SW 1271 (cell line): ENCODE measurements at places on chromosomes 1 and 21.

DNA sequence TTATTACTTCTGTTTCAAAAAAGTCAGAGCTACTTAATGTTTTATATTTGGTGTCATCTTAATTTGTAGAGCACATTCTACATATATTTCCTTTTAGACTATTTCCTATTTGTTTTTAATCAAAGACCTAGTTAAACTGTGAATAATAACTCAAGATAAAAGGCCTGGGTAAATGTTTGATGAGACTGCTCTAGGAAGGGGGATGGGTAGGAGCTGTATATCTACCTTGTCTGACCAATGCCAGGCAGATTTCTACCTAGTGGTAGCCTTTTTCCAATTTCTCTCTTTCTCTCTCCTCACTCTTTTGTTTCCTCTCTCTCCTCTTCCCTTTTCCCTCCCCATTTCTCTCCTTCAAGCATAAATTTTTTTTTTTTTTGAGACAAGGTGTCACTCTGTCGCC lies 31.9 kb upstream of the IVNS1ABP start:
- no peak for DNase-seq

DNA sequence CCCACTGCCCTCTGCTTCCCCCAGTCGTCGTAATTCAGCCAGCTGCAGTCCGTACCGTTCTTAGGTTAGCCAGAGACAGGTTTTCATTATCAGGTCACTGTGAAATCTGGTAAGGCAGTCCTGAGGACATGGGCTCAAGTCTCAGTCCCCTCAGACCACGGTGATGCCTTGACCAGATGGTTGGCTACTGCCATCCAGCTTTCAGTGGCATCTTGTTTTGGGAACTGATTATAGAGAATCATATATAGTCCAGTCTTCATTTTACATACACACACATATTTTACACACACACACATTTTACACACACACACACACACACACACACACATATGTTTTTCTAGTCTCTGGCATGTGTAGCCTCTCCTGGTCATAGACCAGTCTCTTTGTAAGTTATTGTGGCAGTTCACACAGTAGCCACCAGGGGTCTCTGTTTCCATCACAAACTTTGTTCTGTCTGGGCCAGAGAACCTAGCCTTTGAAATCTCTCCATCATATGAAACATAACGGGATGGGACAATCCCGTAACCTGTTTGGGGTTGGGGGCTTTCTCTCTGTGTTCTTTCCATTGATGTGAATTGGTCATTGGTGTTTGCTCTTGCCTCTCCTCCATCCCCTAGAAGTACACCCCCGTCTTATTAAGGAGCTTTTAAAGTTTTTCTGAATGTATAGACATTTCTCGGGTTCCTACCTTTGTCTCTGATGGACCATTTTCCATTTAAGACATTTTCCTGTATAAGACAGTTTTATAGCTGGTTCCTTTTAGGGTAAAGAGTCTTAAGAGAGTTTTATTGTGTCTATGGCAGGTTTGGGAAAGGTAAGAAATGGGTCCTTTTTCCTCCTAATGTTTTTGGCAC lies 8.4 kb upstream of the IKBKE start:
- peak; percentile 36 for DNase-seq

- no peak for DNase-seq
Observed at GRCh38 chr21:43268086-43268803, 99.4 kb downstream of the CRYAA start.

DNA sequence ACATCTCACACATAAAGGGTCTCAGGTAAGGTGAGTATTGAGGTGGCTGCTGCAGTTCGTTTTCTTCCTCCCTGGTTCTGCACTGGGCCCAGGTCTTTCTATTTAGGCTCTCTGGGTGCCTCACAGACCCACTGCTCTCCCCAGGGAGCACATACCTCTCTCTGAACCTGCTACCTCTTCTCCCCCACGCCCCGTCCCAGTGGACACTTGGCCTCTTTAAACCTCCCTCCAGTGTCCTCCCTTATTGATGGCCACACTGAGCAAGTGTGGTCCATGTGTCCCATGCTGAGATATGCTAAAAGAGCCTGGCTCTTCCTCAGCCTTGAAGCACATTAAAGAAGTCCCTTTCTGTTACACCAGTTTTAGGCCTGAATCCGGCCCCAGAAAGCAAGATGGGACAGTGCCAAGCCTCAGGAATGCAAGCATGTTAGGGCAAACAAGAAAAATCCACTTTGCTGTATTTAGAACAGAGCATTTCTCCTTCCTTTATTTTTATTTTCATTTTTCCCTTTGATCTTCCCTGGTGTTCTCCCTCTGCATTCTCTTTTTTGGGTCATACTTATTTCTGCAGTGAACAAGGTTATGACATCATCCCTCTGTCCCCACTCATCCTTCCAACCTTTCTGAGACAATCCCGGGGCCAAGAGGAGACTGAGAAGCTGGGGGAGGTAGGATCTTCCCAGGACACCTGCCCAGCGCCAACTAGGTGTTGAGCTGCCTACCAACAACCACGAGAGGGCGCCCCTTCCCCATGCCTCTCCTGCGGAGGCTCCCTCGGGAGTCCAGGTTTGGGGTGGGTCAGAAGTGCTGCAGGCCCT lies 5.0 kb upstream of the CHI3L2 start:
- DNase-seq: no peak

GRCh38 chr1:55536545-55536865 lies 321.3 kb upstream of the USP24 start:
- no peak for DNase-seq

DNA sequence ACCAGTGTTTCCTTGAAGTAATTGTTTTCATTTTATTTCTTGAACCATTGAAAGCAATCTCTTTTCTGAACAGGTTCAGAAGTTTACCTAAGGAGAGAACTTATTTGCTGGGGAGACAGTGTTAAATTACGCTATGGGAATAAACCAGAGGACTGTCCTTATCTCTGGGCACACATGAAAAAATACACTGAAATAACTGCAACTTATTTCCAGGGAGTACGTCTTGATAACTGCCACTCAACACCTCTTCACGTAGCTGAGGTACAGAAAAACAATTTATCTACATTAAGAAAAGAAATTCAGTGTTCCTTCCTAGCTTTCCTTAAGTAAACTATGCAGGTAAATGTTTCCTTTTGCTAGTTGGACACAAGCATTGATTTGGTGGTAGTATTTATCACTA lies 27.4 kb downstream of the AGL start:
- no peak for DNase-seq

DNA sequence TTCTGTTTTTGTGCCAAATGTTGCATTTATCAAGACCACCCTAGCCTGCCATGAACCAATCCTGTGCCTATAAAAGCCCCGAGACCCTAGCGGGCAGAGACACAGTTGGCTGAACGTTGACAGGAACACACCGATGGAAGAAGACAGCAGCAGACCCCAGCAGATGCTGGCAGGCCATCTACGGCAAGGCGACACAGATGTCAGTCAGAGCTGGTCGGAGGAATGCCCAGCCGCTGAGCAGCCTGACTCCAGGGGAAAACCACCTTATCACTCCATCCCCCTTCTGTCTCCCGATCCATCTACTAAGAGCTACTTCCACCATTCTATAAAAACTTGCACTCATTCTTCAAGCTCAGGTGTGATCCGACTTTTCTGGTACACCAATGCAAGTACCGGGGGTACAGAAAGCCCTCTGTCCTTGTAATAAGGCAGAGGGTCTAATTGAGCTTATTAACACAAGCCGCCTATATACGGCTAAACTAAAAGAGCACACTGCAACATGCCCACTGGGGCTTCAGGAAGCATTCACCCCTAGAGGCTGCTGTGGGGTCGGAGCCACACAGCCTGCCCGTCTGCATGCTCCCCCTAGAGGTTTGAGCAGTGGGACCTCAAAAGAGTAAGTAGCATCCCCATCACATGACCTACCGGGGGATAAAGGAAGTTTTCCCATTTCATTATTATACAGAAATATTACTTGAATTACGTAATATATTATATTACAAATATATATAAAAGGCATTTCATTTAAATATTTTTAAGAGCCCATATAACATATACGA lies 1156.3 kb upstream of the B3GALT2 start:
- DNase-seq: no peak

DNA sequence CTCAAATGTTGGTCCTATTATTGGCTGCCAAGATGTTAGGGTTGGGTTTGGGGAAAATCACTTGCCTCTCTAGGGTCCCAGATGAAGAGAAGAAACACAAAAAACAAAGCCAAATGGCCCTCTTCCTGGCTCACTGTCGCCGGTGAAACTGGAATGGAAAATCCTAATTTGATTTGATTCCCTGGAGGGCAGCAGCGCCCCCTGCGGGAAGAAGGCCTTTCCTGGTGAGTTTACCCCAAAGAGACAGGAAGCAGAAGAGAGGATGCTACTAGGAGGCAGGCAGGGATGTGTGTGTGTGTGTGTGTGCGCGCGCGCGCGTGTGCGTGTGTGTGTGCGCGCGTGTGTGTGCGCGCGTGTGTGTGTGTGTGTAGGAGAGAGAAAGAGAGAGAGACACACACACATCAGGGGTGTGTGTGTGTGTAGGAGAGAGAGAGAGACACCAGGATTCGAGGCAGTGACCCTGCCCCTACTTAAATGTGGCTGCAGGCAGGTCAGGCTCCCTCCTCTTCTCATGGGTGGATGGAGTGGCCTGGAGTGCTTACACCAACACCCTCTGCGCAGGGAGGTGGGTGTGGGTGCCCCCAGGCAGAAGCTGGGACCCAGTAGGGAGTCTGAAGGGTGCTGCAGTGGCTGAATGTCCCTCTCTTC lies 3.1 kb upstream of the SELENON start:
- DNase-seq: no peak
